ENCODE measurements at places on chromosomes 2 and 18.

GRCh38 chr2:157572725-157573124 is 55.9 kb downstream of the ACVR1C start:
- DNase-seq: no peak

- no peak for DNase-seq
Observed at GRCh38 chr2:207928079-207928478, 97.2 kb downstream of the PLEKHM3 start.

DNA sequence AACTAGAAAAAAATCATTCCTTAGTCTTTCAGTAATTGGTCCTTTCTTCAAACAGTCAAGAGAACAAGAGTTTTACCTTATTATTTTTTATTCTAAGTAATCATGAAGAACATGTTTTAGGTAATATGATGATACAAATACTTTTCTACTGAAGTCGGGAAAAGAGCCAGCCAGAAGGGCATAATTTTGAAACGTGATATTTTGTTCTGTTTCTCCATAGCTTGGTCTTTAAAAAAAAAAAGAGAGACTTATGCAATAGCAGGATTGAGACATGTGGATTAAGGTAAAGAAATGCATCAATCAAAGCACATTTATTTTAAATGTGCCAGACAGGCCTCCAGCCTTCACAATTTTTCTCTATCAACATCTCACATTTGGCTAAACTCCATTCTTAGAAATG is 1016.8 kb downstream of the CNTNAP5 start:
- DNase-seq: no peak

GRCh38 chr2:170932948-170933347 is 3.9 kb downstream of the GORASP2 start:
- DNase-seq: no peak

- DNase-seq: no peak
Observed at GRCh38 chr2:100137318-100137717, 5.1 kb downstream of the AFF3 start.

GRCh38 chr2:175034716-175035115 is 29.5 kb upstream of the CHN1 start:
- no peak for DNase-seq

DNA sequence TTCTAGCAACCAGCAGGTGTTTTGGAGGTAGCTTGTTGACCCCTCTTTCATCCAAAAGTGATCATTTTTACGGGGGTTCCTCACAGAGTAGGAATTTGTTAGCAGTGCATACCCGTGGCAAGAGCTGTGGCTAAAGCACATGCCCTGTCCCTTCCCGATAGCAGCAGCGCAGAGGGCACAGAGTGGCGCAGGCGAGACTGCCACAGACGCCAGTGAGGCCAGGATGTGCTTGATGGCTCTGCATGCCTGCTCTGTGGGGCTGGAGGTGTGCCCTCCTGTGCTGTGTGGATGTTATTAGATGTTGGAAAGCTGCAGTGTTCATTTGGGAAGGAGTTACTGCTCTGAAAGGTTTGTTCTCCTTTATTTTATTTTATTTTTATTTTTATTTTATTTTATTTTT is 153.6 kb downstream of the FAM210A start:
- no peak for DNase-seq

- DNase-seq: no peak
Observed at GRCh38 chr2:68435615-68436014, 31.5 kb downstream of the FBXO48 start.

DNA sequence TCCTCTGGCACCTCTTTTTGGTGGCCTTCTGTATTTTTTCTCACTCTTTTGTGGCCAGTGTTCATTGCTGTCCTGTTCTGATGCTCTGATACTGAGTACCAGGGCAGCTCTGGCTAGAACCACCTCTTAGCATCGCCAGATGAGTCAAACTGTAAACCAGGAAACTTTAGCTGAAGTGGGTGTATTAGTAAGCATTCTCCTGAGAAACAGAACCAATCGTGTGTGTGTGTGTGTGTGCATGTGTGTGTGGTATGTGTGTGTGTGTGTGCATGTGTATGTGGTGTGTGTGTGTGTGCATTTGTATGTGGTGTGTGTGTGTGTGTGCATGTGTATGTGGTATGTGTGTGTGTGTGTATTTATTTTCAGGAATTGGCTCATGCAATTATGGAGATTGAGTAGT is 166.3 kb upstream of the SKOR2 start:
- DNase-seq: no peak

DNA sequence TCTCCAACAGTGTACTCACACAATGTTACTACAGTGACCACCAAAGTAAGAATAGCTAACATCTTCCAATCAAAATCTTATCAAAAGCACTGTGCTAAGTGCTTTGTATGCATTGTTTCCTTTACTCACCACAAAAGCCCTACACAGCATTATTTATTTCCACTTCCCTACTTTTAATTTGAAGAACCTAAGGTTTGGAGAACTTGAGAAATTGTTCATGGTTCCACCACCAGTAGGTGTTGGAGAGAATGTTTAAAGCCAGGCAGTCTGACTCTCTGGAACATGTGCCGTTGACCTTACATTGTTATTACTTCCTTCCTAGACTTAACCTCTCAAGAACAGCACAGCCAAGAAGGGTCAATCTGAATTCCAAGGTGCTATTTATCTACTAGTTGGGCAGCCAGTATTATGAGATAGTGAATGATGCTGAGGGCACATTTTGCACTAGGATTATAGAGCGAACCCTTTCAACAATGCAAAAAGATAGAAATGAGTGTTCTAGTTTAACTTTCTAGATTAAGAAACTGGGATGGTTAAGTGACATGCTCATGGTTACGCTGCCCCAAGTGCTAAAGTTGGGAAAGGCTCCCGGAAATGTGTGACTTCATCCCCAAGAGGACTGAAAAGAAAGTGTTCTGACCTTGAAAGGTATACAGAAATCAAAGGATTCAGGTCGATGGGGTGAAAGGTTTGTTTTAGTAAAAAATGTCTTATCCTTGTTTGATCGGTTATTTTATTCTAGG is 55.2 kb upstream of the FAM136A start:
- no peak for DNase-seq

DNA sequence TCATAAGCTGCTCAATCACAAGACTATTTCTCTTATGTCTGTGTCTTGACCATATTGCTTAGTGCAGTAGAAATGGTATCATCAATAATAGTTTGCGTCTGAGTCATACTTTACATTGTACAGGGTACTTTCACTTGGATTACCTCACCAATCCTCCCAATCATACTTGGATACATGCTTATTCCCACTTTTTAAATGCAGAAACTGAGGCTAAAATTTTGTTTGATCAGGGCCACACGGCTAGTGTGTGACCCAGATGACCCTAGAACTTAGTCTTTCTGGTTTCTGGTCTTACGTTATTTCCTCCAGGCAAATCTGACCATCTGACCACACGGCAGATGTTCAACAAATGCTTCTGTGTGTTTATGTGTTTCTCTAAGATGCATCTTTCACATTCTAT is 23.8 kb upstream of the CCL20 start:
- DNase-seq: no peak

DNA sequence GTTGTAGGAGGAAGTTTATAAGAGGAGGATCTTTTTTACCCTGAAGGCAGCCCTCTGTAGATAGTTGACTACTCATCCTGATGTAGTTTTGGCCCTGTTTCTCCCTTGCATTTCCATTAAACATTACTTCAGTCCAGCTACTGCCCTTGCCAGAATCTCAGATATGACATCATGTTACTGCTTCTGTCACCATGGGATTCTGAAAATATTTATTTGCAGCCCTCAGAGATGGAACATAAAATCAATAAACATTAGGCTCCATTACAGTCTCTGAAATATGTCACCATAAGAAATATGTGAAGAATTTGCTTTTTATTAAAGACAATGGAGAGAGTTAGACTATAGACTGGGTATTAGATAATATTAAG is 68.7 kb upstream of the STK39 start:
- DNase-seq: no peak

GRCh38 chr2:38123911-38124310 is 48.0 kb upstream of the CYP1B1 start:
- DNase-seq: no peak

DNA sequence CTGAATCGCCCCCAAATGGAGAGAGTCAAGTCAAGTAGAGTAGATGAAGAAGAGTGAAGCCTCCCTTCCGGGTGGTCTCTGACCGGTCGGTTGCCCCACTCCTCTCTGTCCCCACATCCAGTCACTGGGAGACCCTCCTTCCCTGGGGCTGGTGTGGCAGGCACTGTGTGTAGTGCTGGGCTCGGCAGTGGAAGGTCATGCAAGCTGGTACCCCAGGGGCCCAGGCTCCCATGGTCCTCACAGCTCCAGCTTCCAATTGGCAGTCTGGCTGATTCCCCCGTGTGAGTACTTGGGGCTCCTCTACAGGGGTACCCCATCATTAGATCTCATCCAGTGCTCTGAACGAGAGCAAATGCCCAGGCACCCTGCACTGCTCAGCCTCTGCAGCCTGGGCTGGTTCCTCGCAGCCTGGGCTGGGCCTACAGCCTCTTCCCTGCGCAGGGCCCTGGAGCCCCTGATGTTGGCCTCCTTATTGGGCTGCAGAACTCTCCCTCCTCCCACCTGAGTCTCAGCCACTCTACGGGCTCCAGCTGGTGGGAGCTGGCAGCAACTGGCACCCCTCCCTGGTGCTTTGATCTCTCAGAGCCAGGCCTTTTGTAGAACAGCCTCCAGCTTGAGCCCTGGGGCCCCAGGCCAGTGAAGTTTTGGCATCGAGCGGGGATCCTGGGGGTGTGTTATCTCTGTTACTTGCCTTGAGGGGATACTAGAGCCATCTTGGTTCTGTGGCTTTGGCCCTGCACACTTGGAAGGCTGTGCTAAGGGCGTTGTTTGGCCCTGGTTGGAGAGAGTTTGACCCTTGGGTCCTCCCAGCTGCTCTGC is 187.8 kb upstream of the HDAC4 start:
- DNase-seq: no peak

DNA sequence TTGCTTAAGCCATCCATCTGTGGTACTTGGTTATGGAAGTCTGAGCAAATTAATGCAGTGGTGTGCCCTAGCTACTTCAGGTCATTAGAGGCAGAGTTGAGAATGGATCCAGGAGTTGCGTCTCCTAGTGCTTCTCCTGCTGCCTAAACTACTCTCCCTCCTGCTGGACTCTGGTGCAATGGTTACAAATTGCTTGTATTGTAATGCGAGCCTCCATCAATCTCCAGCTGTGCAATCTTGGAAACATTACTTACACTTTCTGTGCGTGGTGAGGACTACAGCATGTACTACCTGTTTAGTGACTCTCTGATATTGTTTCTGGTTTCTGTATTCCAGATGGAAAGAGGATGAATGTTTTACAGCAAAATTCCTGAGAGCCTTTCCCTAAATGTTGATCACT is 119.0 kb upstream of the CYRIA start:
- no peak for DNase-seq

- no peak for DNase-seq
Observed at GRCh38 chr2:30865892-30866681, 58.8 kb upstream of the CAPN13 start.

DNA sequence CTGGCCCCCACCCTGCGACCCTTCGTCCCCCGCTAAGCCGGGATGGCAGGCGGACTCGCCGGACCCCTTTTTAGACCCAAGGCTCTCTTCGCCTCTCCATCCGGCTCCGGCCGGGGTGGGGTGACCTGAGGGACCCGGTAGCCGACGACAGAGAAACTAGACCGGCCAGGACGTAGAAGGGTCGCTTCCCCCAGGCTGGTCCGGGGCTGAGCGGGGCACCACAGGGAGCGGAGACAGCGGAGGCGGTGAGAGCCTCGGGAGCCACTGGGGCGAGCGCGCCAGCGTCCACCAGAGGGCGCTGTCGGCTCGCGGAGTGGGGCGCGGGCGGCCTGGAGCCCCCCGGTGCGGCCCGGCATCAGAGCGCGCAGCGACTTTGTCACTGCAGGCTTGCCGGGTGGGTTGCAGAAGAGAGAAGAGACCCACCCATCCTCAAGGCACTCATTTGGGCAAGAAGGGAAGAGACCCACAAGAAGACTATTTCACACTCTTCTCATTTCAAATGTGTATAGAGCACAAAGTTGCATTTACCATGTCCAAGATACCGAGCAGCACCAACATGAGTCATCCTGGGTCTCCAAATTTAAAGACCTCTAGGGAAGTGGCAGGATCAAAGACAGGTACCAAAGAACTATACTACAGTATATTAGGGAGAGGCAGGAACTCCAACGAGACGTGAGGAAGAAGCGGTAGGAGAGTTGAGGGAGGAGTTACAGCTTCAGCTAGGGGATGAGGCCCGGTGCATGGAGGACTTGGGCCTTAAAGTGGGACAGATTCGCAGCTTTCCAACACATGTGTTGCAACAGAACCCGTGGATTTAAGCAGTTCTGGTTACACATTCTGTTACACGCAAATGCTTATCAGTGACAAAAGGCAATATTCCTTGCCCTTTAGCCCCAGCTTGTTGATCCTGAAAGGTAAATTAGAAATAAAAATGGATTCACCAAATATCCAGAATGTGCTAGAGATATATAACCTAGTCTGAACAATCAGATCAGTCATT is 7.6 kb upstream of the PRKCE start:
- DNase-seq: peak; percentile 62

- DNase-seq: no peak
Observed at GRCh38 chr18:40019797-40020392, 1935.1 kb upstream of the PIK3C3 start.

GRCh38 chr2:164655336-164655735 is 34.1 kb upstream of the GRB14 start:
- DNase-seq: no peak

- no peak for DNase-seq
Observed at GRCh38 chr18:25123438-25124232, 228.3 kb downstream of the ZNF521 start.

DNA sequence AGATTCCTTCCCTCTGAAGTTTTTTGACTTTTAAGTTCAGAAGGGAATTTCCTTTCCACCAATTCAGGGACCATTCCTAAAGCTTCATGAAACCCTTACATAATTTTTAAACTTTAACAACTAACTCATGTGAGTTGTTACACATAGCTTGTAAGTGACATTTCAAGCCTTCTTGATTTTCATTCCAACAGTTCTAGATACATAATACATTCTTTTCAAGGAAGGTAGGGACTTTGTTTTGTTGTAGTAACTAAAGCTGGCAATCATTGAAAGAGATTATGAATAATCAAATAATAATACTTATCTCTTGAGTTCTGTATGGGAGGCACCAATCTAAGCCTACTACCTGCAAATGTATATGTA is 45.4 kb downstream of the SETBP1 start:
- no peak for DNase-seq

DNA sequence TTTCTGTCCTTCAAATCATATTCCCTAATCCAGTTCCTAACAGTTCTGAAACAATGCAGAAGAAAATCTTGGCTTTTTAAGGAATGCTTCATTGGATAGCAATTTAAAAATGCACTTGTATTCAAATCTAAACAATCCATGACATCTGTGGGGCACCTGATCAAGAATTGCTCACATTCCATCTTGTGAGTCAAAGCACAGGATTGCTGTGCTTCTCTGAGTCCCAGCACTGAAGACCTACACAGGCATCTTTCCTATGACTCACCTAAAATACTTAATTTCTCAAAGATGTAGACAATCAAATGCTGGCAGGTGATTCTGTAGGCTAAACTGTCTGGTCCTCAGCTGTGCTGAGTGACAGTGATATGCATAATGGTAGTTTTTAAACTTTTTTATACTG is 10.1 kb upstream of the ATP8B1 start:
- no peak for DNase-seq

- no peak for DNase-seq
Observed at GRCh38 chr2:106147159-106147558, 46.9 kb downstream of the UXS1 start.

- DNase-seq: no peak
Observed at GRCh38 chr2:16134436-16135165, 194.3 kb downstream of the MYCN start.

GRCh38 chr2:152588998-152589397 is 128.3 kb downstream of the PRPF40A start:
- DNase-seq: no peak

- no peak for DNase-seq
Observed at GRCh38 chr2:26567534-26567933, 73.6 kb downstream of the CIB4 start.

- DNase-seq: no peak
Observed at GRCh38 chr18:5584746-5585417, 41.1 kb upstream of the EPB41L3 start.
